ENCODE measurements at places on chromosomes 4 and X.

GRCh38 chrX:53438174-53438831 lies 4.1 kb upstream of the HSD17B10 start:
- no peak for DNase-seq

- no peak for DNase-seq
Observed at GRCh38 chr4:169342159-169342860, 71.6 kb upstream of the SH3RF1 start.

DNA sequence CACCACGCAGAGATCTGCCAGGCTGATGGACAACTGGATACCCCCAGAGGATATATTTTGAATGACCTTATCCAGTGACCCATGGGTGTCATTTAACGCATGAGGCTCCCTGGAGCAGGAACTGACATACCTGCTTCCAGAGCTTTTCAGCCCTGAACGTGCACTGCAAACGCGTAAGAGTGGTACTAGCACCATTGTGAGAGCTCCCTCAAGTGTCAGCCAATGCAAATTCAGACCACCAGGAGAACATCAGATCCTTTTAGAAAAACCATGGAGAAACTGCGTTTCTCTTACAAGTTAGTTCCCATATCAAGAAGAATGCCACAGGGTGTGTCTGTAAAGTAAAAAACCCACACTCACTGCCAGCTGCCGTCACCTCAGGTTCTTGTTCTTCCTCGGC lies 7.3 kb downstream of the TREX2 start:
- no peak for DNase-seq

DNA sequence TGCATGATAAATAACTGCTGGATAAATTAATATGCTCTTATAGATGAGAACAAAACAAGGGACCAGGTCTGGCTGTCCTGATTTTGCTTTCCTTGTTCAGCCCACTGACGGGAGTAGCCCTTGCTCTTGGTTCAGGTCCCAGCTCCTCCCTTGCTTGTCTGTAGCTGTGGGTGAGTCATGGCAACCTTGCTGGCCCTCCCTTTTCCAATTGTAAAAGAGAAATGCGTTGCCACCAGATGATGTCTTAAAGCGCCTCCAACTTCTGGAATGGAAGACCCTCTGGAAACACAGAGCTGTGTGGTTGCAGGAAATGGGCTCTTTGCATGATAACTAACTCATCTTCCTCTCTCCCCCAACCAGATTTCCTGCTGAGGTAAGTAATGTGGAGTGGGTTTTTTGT lies 171.4 kb downstream of the AASDH start:
- no peak for DNase-seq

- DNase-seq, result no peak
Observed at GRCh38 chr4:185535612-185536410, 504 bp upstream of the PDLIM3 start.

DNA sequence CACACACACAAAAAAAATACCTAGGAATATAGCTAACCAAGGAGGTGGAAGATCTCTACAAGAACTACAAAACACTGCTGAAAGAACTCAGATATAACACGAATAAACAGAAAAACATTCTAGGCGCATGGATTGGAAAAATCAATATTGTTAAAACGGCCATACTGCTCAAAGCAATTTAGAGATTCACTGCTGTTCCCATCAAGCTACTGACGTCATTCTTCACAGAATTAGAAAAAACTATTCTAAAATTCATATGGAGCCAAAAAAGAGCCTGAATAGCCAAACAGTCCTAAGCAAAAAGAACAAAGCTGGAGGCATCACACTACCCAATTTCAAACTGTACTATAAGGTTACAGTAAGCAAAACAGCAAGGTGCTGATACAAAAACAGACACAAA lies 390.2 kb downstream of the IDS start:
- DNase-seq, result no peak

GRCh38 chrX:105229146-105229545 lies 8.7 kb upstream of the TEX13A start:
- DNase-seq, result no peak

GRCh38 chrX:35919536-35920309 lies at the start of gene CFAP47:
Gene CFAP47 (plus strand): TSS chrX:35919734. CDS start chrX:35919800, 66 bp downstream.
- no peak for DNase-seq

GRCh38 chr4:76201276-76201675 lies 12.3 kb downstream of the SCARB2 start:
- no peak for DNase-seq

- no peak for DNase-seq
Observed at GRCh38 chr4:123381996-123382395, 14.6 kb upstream of the SPRY1 start.

DNA sequence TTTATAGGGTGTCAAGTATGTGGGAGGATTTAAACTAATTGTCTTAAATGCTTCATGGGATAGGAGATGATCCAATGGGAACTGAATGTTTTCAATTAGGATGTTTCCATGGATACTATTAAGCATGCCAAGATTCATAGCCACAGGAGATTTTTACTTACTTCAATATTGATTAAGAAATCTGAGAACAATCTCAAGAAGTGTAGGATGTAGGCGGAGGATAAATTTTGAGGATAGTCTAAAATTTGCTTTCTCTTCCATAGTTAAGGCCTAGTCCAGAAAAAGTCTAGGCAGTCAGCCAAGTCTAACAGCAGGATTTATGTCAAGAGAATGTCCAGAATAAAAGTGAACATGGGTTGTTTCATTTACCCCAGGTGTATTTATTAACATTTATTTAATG lies 32.8 kb downstream of the REPS2 start:
- DNase-seq, result no peak

DNA sequence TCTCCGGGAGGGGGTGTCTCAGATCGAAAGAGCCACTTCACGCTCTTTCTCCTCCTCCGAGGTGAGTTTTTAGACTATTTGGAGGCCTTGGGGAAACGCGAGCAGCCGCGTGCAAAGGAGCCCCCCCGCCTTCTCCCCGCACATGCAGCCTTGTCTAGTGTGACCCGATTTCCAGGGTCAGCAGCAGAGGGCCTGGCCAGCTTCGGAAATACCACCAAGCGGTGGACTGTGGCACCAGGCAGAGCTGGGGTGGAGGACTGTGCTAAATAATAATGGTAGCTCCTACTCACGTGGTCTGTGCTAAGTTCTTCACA lies 79.3 kb upstream of the BCOR start:
- no peak for DNase-seq

GRCh38 chrX:149473092-149473491 lies 32.0 kb downstream of the IDS start:
- no peak for DNase-seq

DNA sequence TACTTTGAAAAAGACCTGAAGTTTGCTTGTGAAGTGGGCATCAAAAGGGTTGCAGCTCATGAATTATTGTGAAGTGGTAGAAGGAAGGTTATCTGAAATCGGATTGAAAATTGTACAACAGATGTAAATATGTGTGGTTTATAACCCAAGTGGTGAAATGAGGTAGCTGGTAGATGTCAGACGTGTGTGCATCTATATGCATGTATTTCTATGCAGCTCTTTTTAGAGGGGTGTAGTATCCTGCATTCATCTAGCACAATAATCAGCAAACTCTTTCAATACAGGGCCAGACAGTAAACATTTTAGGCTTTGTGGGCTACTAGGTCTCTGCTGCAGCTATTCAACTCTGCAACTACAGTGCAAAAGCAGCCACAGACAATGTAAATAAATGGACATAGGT lies 9.4 kb downstream of the ATRX start:
- DNase-seq, result no peak

DNA sequence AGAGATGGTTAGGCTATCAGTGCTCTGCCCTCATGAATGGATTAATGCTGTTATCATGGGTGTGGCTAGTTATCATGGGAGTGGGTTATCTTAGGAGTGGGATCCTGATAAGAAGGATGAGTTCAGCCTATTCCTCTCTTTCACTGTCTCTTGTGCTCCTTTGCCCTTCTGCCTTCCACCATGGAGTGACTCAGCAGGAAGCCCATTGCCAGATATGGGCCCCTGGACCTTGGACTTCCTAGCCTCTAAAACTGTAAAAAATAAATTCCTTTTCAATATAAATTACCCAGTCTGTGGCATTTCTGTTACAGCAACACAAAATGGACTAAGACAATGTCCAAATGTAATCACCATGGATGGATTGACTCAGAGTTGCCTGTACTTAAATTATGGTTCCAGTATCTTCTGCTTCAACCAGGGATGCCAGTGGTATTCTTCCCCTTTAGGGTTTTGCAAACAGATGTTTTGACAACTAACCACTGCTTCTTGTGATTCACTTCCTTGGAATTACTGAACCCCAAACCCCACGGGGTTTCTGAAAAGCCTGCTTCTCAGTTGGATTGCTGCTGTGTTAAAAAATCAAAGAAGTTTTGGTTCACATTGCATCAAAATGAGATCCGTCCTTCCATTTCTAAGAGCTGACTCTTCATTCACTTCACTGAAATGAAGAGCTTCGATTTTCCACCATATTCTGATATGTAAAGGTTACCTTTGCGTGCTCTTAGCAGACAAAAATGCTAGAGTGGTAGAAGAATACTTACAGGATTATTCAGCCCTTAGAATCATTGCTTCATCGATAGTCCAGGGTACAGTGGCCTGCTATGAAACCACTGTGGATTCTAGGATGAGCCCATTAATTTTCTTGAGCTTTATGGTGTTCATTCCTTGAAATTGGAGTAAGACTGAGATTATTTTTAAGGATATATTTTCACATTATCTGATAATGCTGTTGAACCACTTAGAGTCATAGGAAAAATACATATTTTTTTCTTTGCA lies 107.7 kb downstream of the FRMPD4 start:
- DNase-seq, result no peak

DNA sequence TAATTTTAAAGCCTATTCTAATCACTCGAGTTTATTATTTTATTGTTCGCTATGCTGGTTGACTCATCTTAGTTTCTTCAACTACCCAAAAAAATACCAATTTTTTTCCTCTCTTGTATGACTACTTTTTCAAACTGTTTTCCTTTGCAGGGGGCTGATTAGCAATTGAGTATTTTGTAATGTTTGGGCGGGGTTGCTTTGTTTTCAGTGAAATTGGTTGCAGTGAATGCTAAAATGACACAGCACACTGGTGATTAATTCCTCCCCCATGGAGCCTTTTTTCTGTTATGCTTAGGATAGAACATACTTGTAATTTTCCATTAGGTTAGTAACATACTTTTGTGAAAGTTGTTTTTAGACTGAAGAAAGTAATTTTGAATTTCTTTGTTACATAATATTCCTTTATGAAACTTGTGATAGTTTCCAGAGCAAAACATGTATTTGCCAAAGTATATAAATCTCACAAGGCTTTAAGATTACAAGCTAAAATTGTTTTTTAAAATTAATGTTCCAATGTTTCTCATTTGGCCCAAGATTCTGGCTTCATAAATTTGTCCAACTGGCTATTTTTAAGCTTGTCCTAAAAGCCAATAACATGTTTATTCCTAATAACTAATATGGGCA lies 120.4 kb downstream of the CHIC1 start:
- no peak for DNase-seq

- no peak for DNase-seq
Observed at GRCh38 chr4:156633847-156634246, 337.8 kb downstream of the PDGFC start.

DNA sequence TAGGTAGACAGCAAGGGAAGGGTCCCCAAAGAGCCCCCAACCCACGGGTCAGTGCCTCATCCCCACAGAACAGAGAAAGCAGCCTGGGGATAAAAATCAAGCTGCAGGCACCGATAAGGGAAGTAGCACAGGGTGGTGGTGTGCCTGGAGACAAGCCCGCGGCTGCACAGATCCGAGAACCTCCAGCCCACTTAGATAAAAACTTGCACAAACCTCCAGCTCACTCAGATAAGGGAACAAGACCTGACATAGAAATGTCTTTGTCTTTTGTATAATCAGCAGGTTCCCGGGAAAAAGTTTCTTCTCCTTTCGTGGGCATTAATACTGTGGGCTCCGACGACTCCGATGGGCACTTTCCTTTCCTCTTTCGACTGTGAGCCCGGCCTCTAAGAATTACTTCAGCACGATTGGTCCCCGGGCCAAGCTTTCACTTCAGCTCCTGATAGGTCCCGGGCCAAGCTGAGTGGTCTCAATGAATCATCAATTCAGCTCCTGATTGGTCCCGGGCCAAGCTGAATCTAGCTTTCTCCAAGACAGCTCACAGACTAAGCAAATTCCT lies 32.4 kb downstream of the PRDX4 start:
- DNase-seq, result peak; percentile 18

DNA sequence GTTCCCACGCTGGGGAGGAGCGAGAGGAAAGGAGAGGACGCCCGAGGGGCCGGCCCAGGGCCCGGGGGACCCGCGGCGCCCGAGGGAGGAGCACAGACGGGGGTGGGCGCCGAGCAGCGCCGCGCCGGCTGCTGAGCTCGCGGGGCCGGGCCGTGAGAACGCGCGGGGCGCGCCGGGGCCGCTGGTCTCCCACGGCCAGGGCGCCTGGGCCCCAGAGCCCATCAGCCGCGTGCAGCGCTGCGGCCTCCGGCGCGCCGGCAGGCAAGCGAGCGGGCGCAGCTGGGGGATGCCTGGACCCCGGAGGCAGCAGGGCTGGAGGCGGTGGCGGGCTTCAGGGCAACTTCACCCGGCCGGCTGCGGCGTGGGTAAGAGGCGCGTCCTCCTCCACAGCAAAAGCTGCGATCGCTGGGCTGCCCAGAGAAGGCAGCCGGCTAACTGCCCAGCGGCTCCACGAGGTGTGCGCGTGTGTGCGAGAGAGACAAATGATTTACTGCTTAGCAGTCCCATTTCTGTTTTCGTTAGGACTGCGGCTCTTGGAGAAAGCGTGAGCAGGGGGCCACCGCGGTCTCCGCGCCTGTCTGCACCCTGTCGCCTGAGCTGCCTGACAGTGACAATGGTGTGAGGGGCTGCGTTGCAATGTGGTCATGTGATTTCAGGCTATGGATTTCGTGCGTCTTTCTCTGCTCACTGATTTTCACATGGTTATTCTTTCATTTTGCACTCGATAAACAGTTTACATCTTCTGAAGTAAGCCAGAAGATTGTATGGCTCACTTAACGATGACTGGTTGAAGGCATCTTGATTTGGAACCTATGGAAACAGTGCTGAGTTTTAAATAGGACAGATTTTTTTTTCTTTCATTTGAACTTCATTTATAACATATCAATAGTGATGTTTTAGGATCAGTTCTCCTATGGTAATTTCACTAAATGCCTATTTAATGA lies 1.2 kb downstream of the GUCY1A1 start:
- DNase-seq, result peak; percentile 36

GRCh38 chr4:110527156-110527555 lies 51.2 kb downstream of the ENPEP start:
- DNase-seq, result peak; percentile 15

DNA sequence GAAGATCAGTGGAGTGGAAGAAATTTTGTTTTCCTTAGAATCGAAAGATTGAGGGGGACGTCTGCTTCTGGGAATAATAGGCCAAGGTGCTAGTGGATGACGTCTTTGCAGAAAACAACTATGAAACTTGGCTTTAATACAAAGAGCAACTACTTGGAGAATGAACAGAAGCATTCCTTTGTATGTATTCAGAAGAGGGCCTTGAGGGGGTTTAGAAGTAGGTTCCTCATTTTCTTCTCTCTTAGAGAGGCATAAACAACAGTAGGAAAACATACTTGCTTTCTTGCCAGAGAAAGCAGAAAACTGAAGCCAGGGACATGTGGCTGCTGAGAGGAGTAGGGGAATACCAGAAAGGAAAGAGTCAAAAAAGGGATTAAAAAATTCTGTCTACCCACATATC lies 167.8 kb downstream of the ZNF330 start:
- DNase-seq, result no peak

GRCh38 chr4:3484057-3484973 lies 21.2 kb downstream of the DOK7 start:
- no peak for DNase-seq

- no peak for DNase-seq
Observed at GRCh38 chrX:140500441-140500840, 4.4 kb downstream of the SOX3 start.

- peak; percentile 57 for DNase-seq
Observed at GRCh38 chrX:42107495-42108488, 184.4 kb upstream of the CASK start.

- peak; percentile 16 for DNase-seq
Observed at GRCh38 chr4:16026160-16026761, 57.6 kb downstream of the PROM1 start.

GRCh38 chr4:56828784-56829535 lies 7.5 kb upstream of the SPINK2 start:
- no peak for DNase-seq
